ENCODE measurements at places on chromosomes 6 and 20. TPM values are rescaled to one million over a fixed set of nuclear protein-coding genes. Genes with fewer than 3 reads are reported as not detected.

PI3 gene
- total RNA-seq = 93.4 TPM

PTCRA gene
- total RNA-seq = not detected

PSORS1C1 gene
- 5.6 TPM for total RNA-seq

SMPD2 gene
- 21.9 TPM for total RNA-seq

OR5V1 gene
- total RNA-seq = not detected

BPIFB1 gene
- total RNA-seq = not detected

DNA sequence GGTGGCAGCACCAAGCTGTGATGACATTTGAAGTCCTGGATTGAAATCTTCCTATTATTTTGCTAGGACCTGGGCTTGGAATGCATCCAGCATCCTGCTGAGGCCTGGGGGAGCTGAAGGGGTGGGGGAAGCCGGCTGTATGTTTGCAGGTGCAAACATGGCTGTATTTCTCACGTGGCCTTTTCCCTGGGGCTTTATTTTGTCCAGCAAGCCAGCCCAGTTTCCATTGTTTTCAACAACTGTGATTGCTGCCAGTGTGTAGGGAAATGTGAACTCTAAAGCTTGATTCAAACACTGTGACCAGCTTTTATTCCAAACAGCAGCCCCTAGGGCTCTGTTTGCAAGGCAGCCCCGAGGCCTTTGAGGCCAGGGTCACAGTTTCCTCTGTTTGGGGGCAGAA is 683.0 kb downstream of the DHX35 start:
- no peak overlapping the region for H3K27ac ChIP-seq
- H3K4me1 ChIP-seq = no peaks in the 10 kb centered on the region
- no peak overlapping the region for H3K4me3 ChIP-seq

DNA sequence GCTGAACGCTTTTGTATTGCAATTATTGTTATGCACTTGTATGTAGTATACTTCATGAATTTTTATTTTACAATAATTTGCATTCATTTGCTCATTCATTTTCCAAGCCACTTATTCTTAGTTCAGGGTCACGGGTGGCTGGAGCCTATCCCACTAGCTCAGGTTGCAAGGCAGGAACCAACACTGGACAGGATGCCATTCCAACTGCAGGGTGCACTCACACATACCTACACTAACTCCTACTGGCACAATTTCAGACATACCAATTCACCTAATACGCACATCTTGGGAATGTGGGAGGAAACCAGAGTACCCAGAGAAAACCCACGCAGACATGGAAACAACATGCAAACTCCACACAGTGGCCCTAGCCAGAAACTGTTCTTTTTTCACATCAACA is 61.8 kb downstream of the LMBRD1 start:
- H3K36me3 ChIP-seq = no peaks in the 10 kb centered on the region
- H3K27me3 ChIP-seq = no peaks in the 10 kb centered on the region
- no peak for DNase-seq

DNA sequence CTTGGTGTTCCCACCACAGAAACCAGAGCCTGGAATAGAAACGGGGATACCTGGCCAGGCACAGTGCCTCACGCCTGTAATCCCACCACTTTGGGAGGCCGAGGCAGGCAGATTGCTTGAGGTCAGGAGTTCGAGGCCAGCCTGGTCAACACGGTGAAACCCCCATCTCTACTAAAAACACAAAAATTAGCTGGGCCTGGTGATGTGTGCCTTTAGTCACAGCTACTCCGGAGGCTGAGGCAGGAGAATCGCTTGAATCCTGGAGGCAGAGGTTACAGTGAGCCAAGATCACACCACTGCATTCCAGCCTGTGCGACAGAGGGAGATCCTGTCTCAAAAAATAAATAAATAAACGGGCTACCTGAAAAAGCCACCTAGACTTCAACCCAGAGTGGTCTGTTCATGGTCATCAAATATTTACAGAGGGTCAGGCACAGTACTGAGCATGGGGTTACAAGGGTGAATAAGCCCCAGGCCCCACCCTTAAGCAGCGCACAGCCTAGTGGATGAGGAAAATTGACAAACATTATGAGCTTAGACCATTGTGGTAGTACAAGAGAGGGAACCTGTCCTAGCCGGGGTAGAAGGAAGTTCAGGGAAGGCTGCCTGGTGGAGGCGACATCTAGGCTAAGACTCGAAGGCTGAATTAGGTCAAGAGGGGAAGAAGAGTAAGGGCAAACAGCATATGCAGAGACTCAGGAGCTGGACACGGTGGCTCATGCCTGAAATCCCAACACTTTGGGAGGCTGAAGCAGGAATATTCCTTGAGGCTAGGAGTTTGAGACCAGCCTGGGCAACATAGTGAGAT is 7.2 kb upstream of the PCIF1 start:
- DNase-seq = no peak
- no peaks in the 10 kb centered on the region for H3K36me3 ChIP-seq
- no peak overlapping the region for H3K27ac ChIP-seq

GRCh38 chr20:57652606-57653545 is 32.6 kb upstream of the ZBP1 start:
- no peaks in the 10 kb centered on the region for H3K27me3 ChIP-seq
- no peak overlapping the region for H3K4me3 ChIP-seq
- no peak overlapping the region for H3K27ac ChIP-seq
- H3K36me3 ChIP-seq = no peaks in the 10 kb centered on the region
- no peaks in the 10 kb centered on the region for H3K4me1 ChIP-seq

GRCh38 chr20:57943950-57944349 is 234.1 kb upstream of the PMEPA1 start:
- no peak overlapping the region for H3K4me3 ChIP-seq
- H3K4me1 ChIP-seq = no peaks in the 10 kb centered on the region
- H3K27me3 ChIP-seq = no peaks in the 10 kb centered on the region
- no peaks in the 10 kb centered on the region for H3K36me3 ChIP-seq
- DNase-seq = no peak
- no peak overlapping the region for H3K27ac ChIP-seq

DNA sequence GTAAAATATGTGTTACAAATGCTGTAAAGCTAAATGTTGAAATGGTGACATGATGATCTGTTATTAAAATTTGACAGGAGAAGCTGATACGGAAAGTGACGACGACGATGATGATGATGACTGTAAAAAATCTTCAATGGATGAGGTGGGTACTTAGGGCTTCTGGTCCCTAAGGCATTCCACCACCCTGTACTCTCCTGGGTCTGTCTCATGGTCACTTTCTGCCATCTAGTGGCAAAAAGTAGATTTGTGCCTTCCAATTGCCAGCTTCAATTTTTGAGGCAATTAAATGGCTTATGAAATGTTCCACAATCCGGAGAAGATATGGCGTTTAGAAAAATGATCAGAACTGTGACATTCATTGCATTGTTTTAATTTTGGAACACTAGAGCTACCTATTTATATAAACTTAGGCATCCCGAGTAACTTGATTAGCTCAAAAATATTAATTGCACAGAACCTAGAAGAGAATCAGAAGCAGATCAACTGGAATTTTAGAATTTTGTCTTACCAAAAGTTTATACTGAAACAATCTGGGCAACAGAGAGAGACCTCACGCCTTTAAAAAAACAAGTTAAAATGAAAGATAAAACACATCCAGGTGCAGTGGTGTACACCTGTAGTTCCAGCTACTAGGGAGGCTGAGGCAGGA is 346.5 kb upstream of the PLCB4 start:
- H3K4me3 ChIP-seq = no peak overlapping the region
- no peak overlapping the region for H3K27ac ChIP-seq
- no peaks in the 10 kb centered on the region for H3K4me1 ChIP-seq
- no peaks in the 10 kb centered on the region for H3K36me3 ChIP-seq

DNA sequence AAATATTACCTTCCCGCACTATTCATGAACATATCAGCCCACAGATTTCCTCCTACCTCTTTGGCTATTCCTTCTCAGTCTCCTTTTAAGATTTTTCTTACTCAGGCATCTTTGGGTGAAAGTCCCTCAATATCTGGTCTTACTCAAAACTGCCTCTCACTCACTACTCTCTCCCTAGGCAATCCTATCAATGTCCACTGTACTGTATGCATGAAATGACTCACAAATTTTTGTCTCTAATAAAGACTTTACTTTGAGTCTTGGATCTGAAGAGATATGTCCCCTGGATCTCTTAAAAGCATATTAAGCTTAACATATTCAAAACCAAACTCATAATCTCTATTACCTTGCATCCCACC is 24.4 kb downstream of the IL22RA2 start:
- no peak overlapping the region for H3K4me3 ChIP-seq
- no peaks in the 10 kb centered on the region for H3K4me1 ChIP-seq
- DNase-seq = no peak
- no peak overlapping the region for H3K27ac ChIP-seq
- no peaks in the 10 kb centered on the region for H3K36me3 ChIP-seq
- H3K27me3 ChIP-seq = no peaks in the 10 kb centered on the region

DNA sequence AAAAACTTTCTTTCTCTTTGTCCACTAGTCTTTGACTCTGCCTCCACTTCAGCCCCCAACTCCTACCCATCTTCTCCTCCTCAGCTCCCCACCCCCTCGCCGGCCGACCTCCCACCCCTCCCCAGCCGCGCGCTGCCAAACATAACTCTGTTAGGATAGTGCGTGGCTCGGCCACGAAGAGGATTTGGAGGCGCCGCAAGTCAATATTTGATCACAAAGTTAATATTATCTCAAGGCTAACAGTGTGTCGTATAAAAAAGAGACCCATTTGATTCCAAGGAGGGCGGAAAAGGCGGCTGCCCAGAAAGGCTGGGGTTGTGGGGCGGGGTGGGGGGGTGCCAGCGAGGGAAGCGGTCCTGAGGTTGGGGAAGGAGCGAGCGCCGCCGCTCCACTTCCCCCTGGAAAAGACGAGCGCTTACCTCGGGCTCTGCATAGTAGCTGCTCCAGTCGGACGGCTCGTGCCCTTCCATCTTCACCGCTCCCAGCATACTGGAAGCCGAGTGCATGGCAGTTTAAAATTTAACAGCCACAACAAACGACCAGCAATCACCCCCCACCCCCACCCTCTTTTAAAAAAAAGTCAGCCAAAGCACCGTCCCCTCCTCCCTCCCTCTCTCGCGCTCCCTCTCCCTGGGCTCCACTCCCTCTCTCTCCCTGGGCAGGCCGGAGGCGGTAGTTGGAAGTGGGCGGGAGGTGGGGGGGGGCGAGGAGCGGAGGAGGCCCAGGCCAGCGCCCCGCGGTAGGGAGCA is 425 bp downstream of the FOXA2 start:
- H3K27me3 ChIP-seq = peaks cover 23% of the 10 kb centered on the region
- H3K36me3 ChIP-seq = no peaks in the 10 kb centered on the region
- peaks cover 4% of the 10 kb centered on the region for H3K4me1 ChIP-seq

GRCh38 chr20:63114693-63115311 is 101.1 kb downstream of the YTHDF1 start:
- no peak for DNase-seq
- H3K27ac ChIP-seq = no peak overlapping the region
- no peak overlapping the region for H3K4me3 ChIP-seq
- no peaks in the 10 kb centered on the region for H3K27me3 ChIP-seq
- H3K4me1 ChIP-seq = no peaks in the 10 kb centered on the region

DNA sequence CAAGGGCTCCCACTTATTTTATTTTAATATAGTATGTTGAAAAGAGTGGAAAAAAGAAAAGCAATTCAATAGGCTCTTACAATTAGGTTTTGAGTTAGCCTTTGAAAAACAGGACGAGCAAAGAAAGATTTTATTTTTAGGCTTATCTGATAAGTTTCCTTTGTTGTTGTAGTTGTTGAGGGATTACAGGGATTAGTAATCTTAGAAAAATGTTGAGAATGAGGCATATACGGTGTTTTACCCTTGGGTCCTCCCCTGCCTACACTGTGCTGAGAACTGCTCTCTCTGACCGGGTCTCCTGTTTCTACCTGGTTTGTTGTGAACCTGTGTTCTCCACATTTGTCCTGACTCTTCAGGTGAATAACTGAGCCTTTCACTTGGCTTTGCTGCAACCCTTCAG is 16.7 kb downstream of the TRAPPC3L start:
- H3K36me3 ChIP-seq = no peaks in the 10 kb centered on the region
- H3K27me3 ChIP-seq = no peaks in the 10 kb centered on the region
- no peaks in the 10 kb centered on the region for H3K4me1 ChIP-seq
- no peak overlapping the region for H3K4me3 ChIP-seq
- no peak for DNase-seq

GRCh38 chr6:51203504-51203903 is 384.8 kb downstream of the TFAP2B start:
- no peaks in the 10 kb centered on the region for H3K4me1 ChIP-seq
- no peak overlapping the region for H3K4me3 ChIP-seq
- no peaks in the 10 kb centered on the region for H3K27me3 ChIP-seq
- no peaks in the 10 kb centered on the region for H3K36me3 ChIP-seq
- no peak overlapping the region for H3K27ac ChIP-seq
- DNase-seq = no peak

GRCh38 chr20:25191689-25192088 is 3.8 kb upstream of the ENTPD6 start:
- DNase-seq = no peak
- no peaks in the 10 kb centered on the region for H3K27me3 ChIP-seq
- H3K27ac ChIP-seq = no peak overlapping the region
- H3K4me1 ChIP-seq = no peaks in the 10 kb centered on the region
- no peaks in the 10 kb centered on the region for H3K36me3 ChIP-seq

Measured in colonic mucosa (tissue), 4 donors.